HCT116 (cell line): ENCODE measurements at places on chromosomes 1 and 21. TPM values are rescaled to one million over a fixed set of nuclear protein-coding genes. Genes with fewer than 3 reads are reported as not detected.
A peak's percentile ranks its signal among the peaks of the same experiment; 100 is the strongest.

- H3K27me3 ChIP-seq = no peaks in the 10 kb centered on the region
- no peaks in the 10 kb centered on the region for H3K36me3 ChIP-seq
- no peak overlapping the region for H3K27ac ChIP-seq
- DNase-seq = no peak
- no peaks in the 10 kb centered on the region for H3K4me1 ChIP-seq
Observed at GRCh38 chr1:238399558-238399957, 508.8 kb upstream of the ZP4 start.

DNA sequence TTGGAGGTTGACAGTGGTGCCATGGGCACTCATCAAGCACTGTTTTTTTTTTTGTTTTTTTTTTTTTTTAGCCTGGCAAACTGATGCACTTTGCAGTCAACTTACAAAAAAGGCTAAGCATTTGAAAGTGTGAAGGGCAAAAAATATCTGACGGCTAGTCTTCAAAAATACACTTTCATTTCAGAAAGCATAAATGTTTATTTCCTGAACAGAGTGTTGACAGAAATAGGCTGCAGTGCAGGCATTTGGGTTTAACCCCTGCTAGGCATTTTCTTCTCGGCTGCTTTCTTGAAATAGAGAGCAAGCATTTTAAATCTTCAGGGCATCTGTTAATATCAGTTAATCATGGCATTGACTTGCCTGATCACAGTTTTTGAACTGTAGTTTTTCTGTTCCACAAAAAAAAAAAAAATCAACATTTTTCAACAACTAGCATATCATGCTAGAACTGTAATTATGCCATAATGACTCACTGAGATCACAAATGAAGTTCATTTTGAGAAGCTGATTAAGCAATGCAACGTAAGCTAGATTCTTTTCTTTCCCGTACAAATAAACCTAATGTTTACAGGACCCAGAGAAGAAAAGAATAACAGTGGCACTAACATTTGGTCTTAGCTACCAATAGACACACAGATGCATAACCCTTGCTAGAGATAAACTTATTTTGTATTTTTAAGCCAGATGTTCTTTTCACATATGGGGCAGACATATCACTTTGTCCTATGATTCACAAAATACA lies 100.4 kb upstream of the USH2A start:
- H3K27me3 ChIP-seq = no peaks in the 10 kb centered on the region
- no peaks in the 10 kb centered on the region for H3K36me3 ChIP-seq
- DNase-seq = no peak
- no peak overlapping the region for H3K4me3 ChIP-seq
- H3K27ac ChIP-seq = no peak overlapping the region

GRCh38 chr1:204780630-204781029 lies 90.0 kb upstream of the NFASC start:
- H3K36me3 ChIP-seq = no peaks in the 10 kb centered on the region
- no peak for DNase-seq
- peaks cover 5% of the 10 kb centered on the region; the same call in 1 of the 2 replicates for H3K27me3 ChIP-seq
- no peak overlapping the region for H3K27ac ChIP-seq
- H3K4me1 ChIP-seq = no peaks in the 10 kb centered on the region

DNA sequence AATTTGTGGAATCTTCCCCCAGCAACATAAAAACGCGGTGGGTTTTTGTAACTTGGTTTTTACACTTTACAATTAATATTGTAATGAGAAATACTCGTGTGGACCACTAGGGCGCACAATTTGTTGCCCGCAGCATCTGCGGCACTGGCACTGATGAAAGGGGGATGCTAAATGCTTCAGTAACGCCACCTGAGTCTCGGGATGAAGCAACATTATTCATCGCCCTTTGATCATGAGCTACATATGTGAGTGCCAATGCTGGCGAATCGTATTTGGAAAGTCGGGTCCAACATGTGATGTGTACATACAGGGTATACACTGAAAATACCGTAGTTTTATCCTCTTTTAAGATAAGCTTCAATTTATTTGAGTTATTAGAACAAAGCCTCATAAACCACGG lies 34.2 kb upstream of the COX20 start:
- 0 out of 2 replicates have a peak overlapping the region, but pooled peaks have one; percentile 19 for H3K4me3 ChIP-seq
- DNase-seq = peak; percentile 56
- H3K27ac ChIP-seq = no peak overlapping the region
- H3K4me1 ChIP-seq = peaks cover 9% of the 10 kb centered on the region
- no peaks in the 10 kb centered on the region for H3K27me3 ChIP-seq

GRCh38 chr1:24297187-24297851 lies 21.8 kb upstream of the GRHL3 start:
- DNase-seq = no peak
- H3K27me3 ChIP-seq = 0 out of 2 replicates have a peak, but pooled peaks cover 2% of the 10 kb centered on the region
- H3K27ac ChIP-seq = no peak overlapping the region
- no peaks in the 10 kb centered on the region for H3K36me3 ChIP-seq
- H3K4me1 ChIP-seq = peaks cover 9% of the 10 kb centered on the region

PDZK1IP1 gene
- total RNA-seq = not detected

FCGR3A gene
- 0.17 TPM for total RNA-seq
